ENCODE measurements at places on chromosomes 7 and 10.

GRCh38 chr7:135584362-135585353, 26.9 kb downstream of the NUP205 start:
- no peak for DNase-seq

DNA sequence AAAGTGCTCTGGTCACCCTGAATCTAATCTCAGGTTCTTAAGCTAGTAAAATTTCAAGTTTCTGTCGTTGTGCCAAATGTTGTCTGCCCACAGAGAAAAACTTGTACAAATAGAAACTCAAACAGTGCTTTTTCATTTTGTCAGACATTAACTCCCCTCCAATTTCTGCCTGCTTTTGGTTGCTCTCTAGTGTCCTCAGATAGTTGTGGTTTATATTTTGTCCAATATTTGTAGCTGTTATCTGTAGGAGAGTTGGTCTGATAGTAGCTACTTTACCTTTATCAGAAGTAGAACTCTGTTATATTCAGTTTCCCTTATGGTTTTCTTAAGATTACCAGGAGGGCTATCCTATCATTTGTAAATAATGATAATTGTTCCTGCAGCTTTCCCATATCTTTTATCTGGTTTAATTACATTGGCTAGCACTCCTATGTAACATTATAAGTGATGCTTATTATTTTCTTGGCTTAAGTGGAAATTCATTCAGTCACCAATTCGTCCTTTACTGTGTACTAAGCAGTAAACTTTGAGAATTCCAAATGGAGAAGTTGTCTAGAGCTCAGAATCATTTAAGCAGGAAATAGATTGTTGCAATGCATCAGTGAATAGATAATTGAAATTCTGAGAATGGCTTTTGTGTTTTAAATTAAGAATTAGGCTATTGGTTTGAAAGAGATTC, 91.0 kb downstream of the ANKIB1 start:
- no peak for DNase-seq

- no peak for DNase-seq
Measured at GRCh38 chr7:69862413-69863064, 264.3 kb downstream of the AUTS2 start.

GRCh38 chr10:79070606-79071395, 2.0 kb downstream of the ZMIZ1 start:
- no peak for DNase-seq

Data from stimulated activated CD8-positive, alpha-beta memory T cell treated with anti-CD3 and anti-CD28 coated beads, Interleukin-4, amount 100 ng/mL, for 1 hour (primary cell).